ENCODE measurements at places on chromosomes 11 and 22.

DNA sequence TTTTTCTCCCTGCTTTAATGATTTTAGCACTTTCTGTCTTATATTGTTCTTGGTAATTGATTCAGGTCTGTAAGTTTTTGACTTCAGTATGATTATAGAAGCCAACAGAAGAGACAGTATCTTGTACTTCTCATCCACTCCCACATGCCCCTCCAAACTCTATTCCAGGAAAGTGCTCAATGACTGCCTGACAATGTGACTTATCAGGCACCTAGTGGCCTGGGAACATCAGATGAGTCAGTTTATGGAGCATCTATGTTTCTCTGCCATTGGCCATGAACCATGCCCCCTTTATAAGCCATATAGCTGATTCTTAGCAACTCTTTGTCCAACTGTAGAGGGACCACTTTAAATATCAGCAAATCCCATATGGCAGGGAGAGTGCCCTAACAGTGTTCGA, 179.2 kb upstream of the MTMR2 start:
- DNase-seq: no peak

GRCh38 chr22:23804781-23805291, 18.1 kb downstream of the SMARCB1 start:
- DNase-seq: no peak

- DNase-seq: no peak
These were observed 147.4 kb downstream of the TRIM29 start for GRCh38 chr11:119990309-119991021.

GRCh38 chr22:36467946-36468345, 13.5 kb downstream of the TXN2 start:
- no peak for DNase-seq

- DNase-seq: peak; percentile 50
These were observed 54.8 kb upstream of the CAPRIN1 start for GRCh38 chr11:33996498-33997454.

DNA sequence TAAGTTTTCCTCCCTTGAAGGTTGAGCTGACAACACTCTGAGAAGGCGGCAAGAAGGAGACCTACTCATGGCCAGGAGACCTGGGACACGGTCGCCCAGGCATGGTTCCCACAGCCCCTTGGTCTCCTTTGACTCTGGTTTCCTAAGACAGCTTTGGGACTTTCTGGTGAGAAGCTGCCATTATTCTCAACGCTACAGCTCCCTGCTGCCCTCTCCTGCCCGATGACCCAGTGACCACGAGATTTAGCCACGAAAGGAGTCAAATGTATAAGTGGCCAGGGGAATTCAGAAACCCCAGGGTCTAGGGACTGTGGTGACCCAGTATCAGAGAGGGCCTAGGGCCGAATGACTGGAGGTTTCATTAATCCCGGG, 699 bp upstream of the SDF2L1 start:
- no peak for DNase-seq

- DNase-seq: no peak
These were observed 15.0 kb downstream of the NEAT1 start for GRCh38 chr11:65437436-65438227.
